ENCODE measurements at places on chromosomes 7 and 10.

DNA sequence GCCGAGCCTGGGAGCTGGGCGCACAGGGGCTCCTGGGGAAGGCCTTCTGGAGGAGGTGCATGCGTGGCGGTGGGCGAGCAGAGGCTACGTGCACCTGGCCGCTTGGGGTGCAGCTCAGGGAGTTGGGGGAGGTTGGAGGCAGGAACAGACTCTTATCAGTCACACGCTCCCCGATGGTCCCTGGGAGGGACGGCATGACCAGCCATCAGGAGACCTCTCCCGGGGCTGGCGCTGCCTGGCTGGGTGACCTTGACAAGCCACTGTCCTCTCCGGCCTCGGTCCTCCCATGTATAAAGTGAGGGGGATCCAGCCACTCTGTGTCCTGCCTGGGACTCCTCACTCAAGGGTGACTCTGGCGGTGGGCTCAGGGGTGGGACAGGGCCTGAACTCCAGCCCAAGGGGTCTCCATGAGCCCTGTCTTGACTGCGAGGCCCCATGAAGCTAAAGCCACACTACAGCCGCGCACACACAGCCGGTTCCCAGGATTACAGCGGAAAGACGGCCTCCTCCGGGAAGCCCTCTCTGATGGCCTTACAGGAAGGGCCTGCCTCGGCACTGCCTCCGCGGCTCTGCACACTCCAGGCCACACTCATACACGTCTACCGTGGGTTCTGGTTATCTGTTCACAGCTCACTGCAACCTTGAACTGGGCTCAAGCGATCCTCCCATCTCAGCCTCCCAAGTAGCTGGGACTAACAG, 2.3 kb downstream of the TMEM184A start:
- DNase-seq = no peak

GRCh38 chr10:35097510-35097909, 7.4 kb upstream of the CUL2 start:
- DNase-seq = no peak

DNA sequence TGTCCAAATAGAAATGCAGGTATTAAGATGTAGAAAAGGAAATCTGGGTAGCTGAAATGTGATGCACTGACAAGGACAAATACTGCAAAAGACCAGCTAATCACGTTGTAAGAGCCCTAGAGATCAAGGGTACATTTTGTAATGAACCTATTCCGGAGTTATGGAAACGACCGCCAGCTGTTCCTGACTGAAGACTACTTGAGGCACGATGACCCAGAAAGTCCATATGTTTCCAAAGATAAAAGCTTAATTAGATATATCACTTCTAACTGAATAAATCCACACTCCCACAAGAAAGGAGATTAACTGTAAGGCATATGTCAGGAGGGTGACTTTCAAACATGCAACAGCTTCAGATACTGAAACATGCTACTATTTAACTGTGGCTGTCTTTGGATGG, 253.5 kb downstream of the NSUN6 start:
- no peak for DNase-seq

DNA sequence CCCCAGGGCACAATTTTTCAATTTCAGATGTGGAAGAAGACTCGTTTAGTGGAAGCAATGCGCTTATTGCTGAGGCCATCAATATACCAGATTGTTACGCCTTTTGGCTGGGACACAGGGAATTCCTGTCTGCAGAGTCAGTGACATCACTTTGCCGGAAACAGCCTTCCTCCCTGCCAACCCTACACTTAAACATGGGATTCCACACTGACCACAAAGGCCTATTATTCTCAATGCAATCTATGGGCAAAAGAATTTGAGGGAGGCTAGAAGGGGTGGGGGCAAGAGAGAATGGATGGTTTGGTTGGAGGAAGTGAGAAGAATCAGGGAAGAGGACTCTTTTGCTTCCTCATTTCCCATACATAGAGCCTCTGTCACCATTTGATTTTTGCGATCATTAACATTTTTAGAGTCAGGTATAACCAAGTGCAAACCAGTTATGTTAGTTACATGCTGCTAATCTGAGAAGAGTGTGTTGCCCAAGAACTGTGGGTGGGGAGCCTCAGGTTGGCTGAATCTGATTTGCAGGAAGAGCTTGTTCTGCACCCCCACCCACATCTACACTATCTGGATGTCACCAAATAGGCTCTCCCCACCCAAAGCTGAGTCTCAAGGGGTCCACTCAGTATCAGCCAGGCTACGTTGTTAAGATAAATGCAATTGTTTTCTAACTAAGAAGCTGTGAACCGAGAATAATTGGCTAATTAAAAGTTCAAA, 58.2 kb downstream of the ENTPD1 start:
- DNase-seq = no peak

DNA sequence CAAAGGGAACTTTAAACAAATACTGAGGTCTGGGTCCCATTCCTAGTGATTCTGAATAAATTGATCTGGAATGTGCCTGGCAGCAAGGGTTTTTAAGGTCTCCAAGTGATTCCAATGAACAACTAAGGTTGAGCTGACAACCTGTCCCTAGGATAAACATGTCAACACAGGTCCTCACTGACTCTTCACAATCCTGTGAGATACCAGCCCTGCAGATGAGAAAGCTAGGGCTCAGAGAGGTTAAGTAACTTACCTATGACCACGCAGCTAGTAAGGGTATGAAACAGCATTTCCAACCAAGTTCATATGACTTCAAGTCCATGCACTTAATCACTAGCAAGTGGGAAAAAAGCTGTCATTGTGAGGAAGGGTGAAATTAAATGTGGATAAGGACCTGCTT, 44.0 kb downstream of the SEM1 start:
- no peak for DNase-seq

- no peak for DNase-seq
Observed at GRCh38 chr10:132257271-132257670, 50.5 kb downstream of the STK32C start.

DNA sequence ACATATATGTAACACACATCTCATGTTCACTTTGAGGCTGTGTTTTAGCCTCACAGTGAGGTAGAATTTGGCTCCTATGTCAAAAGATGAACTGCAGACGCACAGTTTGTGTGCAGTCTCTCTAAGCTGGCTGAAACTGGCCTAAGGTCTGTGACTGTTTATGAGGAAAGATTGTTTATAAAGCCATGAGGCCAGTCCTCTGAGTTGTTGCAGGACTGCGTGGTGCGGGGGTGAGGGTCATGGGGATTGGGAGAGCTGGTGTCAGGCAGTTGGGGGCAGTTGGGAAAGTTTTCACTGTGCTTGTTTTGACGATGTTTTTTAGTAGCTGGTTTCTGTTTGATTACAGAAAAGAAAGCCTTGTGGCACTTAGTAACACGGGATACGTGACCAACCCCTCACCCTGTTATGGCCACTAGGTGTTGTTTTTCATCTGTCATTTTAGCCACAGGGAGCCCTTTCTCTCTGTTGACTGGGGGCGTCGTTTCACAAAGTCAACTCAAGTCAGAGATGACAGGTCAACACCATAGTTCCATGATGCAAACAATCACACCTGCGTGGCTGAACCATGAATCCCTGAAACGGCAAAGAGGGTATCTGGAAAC, 310.9 kb downstream of the CCDC3 start:
- no peak for DNase-seq

DNA sequence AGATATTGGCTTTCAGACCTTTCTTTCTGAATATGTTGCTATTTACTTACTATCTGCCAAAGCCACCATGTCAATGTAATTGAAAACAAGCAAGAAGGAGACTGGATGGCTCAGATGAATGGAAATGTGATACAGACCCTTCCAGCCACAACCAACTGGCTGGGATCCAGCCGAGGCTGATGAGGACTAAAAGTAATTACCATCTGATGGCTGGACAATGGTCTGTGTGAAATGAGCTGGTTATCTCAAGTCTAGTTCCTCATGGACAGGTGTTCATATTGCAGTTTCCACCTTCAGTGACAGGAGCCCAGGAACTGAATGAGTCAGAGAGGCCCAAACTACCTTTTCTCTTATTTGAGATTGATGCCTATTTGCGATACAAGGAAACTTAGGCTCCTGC, 267.5 kb downstream of the GATA3 start:
- DNase-seq = no peak

GRCh38 chr10:4720463-4720862, 105.5 kb upstream of the AKR1E2 start:
- no peak for DNase-seq

DNA sequence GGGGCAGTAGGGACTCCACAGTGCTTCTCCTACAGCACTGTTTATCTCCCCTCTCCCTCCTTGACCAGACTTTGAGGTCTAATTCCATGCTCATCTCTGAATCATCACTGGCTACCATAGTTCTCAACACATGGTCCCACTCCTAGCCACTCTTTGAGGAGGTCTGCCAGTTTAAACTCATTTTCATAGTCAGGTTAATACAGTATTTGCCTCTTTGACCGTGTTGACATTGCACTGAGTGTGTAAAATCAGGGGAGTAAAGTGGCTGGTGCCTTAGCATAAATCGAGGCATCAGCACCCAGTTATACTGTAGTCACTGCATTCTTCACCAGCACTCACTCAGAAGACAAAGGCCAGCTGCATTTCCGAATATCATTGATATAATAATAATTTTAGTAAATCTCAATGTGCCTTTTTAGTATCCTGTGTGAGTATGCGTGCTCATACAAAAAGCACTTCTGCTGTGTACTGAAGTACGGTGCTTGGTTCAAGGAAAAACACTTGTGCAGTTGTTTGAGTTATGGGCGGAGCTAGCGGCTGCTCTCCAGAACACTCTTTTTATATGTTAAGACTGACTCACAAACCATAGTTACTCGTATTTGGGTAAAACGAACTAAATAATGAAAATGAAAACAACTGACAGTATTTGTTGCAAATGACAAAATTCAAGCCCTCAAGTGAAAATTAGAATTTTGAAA, 89.7 kb downstream of the GALNT11 start:
- no peak for DNase-seq

GRCh38 chr7:130079846-130080394, 9.6 kb downstream of the KLHDC10 start:
- no peak for DNase-seq

- no peak for DNase-seq
Observed at GRCh38 chr7:137670222-137671064, 176.3 kb downstream of the DGKI start.

DNA sequence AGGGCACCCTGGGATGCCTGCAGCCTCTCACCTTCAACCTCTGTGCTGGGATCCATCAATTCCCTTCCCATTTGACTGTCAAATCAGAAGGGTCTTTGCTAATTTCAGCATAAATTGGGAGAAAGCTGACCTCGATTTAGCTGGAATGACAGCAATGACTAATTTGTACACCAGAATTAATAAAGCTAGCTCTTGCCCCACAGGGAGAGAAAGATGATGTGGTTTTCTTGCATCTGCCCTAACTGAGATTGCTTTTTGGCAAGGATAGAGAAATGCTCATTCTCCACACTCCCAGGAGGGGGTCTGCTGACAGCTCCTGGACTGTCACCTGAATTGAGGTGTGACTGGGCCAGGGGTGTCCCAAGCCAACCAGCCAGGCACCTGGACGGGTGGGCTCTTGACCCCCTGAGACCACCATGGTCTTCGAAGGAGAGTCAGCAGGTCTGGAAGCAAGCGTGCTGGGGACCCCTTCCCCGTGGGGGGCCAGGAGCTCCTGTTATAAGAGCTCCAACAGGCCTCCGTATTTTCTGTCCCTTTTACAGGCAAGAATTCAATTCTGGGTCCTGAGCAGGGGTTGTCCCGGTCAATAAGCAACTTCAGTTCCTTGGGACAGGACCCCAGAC, 42.1 kb downstream of the RBM17 start:
- DNase-seq = no peak

- DNase-seq = no peak
Observed at GRCh38 chr7:127901895-127902703, 129.1 kb downstream of the LRRC4 start.

- no peak for DNase-seq
Observed at GRCh38 chr10:113576852-113577251, 24.0 kb downstream of the HABP2 start.

- DNase-seq = no peak
Observed at GRCh38 chr7:91165006-91165845, 99.0 kb upstream of the FZD1 start.

- no peak for DNase-seq
Observed at GRCh38 chr7:16891338-16891737, 9.6 kb upstream of the AGR3 start.

GRCh38 chr7:69812756-69813155, 214.5 kb downstream of the AUTS2 start:
- no peak for DNase-seq

DNA sequence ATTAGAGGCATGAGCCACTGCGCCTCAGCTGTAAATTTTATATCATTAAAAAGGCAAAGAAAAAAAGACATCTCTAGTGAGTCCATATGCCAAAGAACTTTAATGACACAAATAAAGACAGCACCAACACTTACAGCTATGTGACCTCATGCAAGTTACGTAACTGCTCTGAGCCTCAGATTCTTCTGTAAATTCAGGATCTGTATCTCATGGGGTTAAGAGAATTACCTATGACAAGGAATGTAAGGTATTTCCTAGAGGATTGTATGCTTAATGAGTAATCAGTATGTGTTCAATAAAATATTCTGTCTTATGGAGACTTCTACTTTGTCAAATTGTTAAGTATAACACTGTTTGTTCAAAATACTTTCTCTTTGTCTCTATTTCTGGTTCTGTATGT, 274.0 kb upstream of the GLI3 start:
- no peak for DNase-seq

- no peak for DNase-seq
Observed at GRCh38 chr10:19817231-19817933, 1.1 kb downstream of the PLXDC2 start.

DNA sequence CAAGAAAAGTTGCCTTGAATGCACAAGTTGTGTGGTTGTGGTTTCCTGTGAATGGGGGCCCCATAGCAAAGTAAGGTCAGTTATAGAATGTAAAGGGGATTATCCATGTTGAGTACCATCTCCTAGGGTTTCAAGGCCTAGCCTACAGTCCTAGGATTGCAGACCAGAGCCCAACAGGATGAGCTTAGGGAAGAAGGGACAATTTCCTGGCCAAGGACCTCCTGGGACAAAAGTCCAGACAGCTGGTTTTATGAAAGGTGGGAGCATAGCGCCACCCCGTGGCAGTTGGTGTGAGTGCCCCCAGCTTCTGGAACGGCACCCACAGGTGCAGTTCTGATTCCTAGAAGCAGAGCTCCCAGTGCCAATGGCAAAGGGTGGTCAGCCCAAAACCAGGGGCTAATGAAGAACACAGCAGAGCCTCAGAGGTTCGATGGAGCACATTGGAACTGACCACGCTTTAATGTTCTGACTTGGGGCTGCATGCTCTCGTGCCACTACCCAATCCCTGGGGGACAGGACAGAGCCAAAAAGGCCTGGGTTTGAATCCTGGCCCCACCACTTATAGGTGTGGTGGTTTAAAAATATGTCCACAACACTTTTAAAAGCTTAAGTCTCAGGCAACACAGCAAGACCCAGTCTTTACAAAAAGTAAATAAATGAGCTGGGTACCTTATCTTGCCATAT, 25.8 kb upstream of the TMEM120A start:
- peak; percentile 18 for DNase-seq

- no peak for DNase-seq
Observed at GRCh38 chr7:106597014-106597413, 63.9 kb downstream of the CCDC71L start.
